GM12878 (cell line): ENCODE measurements at places on chromosomes 2 and 18. TPM values are rescaled to one million over a fixed set of nuclear protein-coding genes. Genes with fewer than 3 reads are reported as not detected.
A peak's percentile ranks its signal among the peaks of the same experiment; 100 is the strongest.

DNA sequence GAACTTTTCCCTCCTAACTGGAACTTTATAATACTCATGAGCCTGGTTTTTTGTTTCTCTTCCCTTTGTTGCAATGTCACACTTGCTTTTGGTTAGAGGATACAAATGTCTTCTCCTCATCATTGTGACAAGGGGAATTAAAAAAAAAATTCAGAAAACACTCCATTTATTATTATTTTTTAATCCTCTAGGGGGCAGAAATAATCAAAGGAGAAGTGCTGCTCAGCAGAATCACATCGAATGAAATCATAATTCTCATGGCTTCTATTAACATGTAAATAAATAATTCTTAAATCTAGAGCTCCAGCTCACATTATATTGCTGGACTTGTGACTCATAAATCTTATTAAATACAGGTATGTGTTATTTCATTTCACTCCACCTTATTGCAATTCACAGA, 273.8 kb downstream of the TRIB2 start:
- H3K27me3 ChIP-seq, result no peaks in the 10 kb centered on the region
- H3K36me3 ChIP-seq, result no peaks in the 10 kb centered on the region
- H3K4me3 ChIP-seq, result no peak overlapping the region
- DNase-seq, result no peak
- no peak overlapping the region for H3K27ac ChIP-seq

DNA sequence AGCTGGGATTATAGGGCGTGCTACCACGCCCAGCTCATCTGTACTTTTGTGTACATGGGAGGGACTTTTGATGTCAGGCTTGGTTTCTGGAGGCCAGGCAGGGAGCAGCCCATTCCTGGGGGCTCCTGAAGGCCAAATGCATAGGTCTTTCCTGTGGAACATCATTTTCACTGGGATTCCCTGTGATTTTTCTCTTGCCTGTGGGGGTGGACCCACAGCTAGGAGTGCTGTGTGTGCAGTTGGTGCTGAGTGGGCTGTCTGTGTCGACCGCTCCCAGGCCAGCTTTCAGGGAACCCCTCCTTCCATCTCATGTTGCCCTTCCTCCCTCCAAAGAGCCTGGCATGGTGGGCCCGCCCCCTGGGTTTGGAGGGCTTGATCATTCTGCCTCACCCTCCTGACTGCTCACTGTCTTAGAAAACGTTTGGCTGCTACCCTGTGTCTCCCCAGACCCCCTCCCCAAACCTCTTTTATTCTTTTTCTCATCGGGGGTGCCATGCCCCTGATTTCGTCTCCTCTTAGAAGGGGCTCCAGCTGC, 10.5 kb downstream of the EFHD1 start:
- no peak overlapping the region for H3K4me3 ChIP-seq
- no peaks in the 10 kb centered on the region for H3K27me3 ChIP-seq
- H3K36me3 ChIP-seq, result no peaks in the 10 kb centered on the region
- DNase-seq, result no peak
- no peaks in the 10 kb centered on the region for H3K4me1 ChIP-seq
- no peak overlapping the region for H3K27ac ChIP-seq

DNA sequence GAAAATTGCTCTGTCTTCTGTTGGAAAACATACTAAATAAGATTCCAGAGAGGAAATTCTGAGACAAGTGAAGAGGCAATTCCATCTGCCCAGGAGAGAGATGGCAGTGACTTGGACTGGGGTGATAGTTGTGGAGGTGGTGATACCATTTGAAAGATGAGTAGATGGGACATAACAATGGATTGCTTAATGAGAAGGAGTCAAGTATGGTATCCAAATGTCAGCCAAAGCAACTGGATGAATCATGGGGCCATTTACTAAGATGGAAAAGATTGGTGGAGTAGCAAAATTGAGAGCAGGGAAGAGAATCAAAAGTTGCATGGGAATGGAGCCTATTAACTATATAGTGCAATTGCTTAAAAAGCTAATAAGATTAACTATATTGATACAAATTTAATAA, 222.1 kb downstream of the ETAA1 start:
- H3K27ac ChIP-seq, result no peak overlapping the region
- no peak for DNase-seq
- H3K27me3 ChIP-seq, result no peaks in the 10 kb centered on the region
- H3K4me3 ChIP-seq, result no peak overlapping the region
- no peaks in the 10 kb centered on the region for H3K4me1 ChIP-seq
- H3K36me3 ChIP-seq, result no peaks in the 10 kb centered on the region

DNA sequence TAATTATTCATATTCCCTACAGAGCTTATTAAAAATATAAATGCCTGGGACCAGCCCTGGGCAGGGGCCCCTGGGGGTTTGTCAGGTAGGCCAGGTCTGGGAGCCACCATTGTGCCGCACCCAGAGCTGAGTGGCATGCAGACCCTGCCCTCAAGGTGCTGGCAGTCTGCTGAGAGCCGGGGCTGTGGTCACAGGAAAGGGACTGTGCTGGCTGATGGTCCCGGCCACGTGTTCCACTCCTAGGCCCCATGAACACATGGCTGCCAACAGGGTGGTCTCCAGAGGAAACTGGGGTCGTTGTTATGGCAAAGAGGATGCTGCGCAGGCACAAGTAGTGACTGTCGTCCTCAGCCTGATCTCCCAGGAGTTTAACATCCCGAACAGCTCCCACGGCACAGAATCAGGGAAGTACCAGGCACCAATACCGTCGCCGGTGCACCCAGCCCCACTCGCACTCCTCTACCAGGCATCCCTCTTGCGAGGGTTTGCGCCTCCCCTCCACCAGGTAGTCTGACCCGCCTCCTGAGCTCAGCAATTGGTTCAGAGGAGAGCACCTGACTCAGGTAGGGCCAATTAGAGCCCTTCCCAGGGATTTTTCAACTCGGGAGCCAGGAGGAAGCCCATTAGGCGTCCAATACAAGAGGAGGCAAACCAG, 39.2 kb upstream of the BIN1 start:
- no peak overlapping the region for H3K27ac ChIP-seq
- H3K36me3 ChIP-seq, result no peaks in the 10 kb centered on the region
- no peak overlapping the region for H3K4me3 ChIP-seq
- H3K4me1 ChIP-seq, result no peaks in the 10 kb centered on the region

GRCh38 chr18:70301667-70302066, 12.8 kb downstream of the SOCS6 start:
- H3K36me3 ChIP-seq, result no peaks in the 10 kb centered on the region
- no peaks in the 10 kb centered on the region; the same call in 1 of the 2 replicates for H3K4me1 ChIP-seq

DNA sequence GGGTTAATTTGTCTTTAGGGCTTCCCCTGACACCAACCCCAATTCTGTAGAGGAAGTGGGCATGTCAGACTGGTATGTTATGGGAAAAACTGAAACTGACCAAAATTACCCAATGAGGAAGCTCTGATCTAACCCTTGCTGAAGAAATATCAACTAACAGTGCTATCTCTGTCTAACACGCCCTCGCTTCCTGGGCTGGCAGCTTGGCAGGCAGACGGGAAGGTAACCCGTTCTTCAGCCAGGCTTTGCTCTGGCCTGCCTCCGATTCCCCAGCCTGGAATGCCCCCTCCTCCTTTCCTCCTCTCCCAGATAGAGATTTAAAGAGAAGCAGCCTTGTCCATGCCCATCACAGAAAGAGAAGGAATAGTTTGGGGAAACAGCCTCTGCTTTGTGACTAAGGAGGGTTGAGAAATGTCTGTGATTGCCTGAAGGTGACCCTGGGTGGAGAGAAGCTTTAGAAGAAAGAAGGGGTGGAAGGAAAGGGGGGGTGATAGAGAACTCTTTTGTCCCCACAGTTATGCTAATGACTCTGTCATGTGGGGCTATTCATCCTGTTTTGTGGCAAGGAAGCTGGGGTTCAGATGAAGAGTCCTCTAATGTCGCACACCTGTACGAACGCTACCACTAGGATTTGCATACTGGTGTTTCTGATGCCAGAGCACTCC, 15.4 kb downstream of the HK2 start:
- H3K4me3 ChIP-seq, result peak overlapping the region; percentile 59; the same call in 1 of the 2 replicates
- H3K4me1 ChIP-seq, result peaks cover 55% of the 10 kb centered on the region
- H3K36me3 ChIP-seq, result peaks cover 15% of the 10 kb centered on the region

GRCh38 chr2:26001743-26002351, 19.6 kb upstream of the KIF3C start:
- no peaks in the 10 kb centered on the region for H3K27me3 ChIP-seq
- H3K27ac ChIP-seq, result no peak overlapping the region
- no peaks in the 10 kb centered on the region for H3K36me3 ChIP-seq
- DNase-seq, result no peak
- no peaks in the 10 kb centered on the region for H3K4me1 ChIP-seq
- H3K4me3 ChIP-seq, result no peak overlapping the region

GRCh38 chr2:100012561-100012960, 129.8 kb downstream of the AFF3 start:
- H3K27ac ChIP-seq, result no peak overlapping the region
- DNase-seq, result no peak
- H3K4me3 ChIP-seq, result no peak overlapping the region
- no peaks in the 10 kb centered on the region for H3K27me3 ChIP-seq
- no peaks in the 10 kb centered on the region for H3K4me1 ChIP-seq

- no peak for DNase-seq
- no peaks in the 10 kb centered on the region for H3K4me1 ChIP-seq
- no peaks in the 10 kb centered on the region for H3K27me3 ChIP-seq
- H3K36me3 ChIP-seq, result no peaks in the 10 kb centered on the region
- H3K27ac ChIP-seq, result no peak overlapping the region
- H3K4me3 ChIP-seq, result no peak overlapping the region
Measured at GRCh38 chr2:65901756-65902155, 469.4 kb upstream of the SPRED2 start.

- no peaks in the 10 kb centered on the region for H3K27me3 ChIP-seq
- peak overlapping the region; percentile 18; the same call in 1 of the 2 replicates for H3K4me3 ChIP-seq
- H3K27ac ChIP-seq, result no peak overlapping the region
- H3K4me1 ChIP-seq, result peaks cover 27% of the 10 kb centered on the region
Measured at GRCh38 chr18:55300421-55300935, 287.5 kb downstream of the TCF4 start.

DNA sequence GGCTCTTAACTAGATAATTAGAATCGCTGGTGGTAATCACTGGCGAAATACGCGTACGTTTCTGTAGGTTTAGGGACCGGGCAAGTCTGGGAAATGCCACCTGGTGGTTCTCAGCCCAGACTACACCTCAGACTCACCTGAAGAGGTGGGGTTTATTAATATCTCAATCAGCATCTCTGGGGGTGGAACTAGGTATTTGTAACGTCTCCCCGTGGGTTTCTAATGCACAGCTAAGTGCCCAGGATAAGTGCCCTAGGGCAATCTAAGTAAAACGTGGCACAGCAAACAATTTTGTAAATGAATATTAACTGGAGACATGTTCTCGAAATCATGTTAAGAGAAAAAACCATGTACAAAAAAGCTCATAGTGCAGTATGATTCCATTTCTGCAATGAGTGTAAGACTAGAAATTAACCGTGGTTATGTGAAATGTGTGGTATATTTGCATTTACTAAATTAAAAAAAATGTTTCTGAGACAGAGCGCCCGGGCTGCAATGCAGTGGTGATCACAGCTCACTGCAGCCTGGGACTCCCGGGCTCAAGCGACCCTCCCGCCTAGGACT, 760 bp upstream of the CNOT11 start:
- peak overlapping the region; percentile 41; the same call in 1 of the 2 replicates for H3K27ac ChIP-seq
- no peak for DNase-seq
- no peaks in the 10 kb centered on the region for H3K27me3 ChIP-seq
- H3K36me3 ChIP-seq, result no peaks in the 10 kb centered on the region
- peak overlapping the region; percentile 63 for H3K4me3 ChIP-seq

DNA sequence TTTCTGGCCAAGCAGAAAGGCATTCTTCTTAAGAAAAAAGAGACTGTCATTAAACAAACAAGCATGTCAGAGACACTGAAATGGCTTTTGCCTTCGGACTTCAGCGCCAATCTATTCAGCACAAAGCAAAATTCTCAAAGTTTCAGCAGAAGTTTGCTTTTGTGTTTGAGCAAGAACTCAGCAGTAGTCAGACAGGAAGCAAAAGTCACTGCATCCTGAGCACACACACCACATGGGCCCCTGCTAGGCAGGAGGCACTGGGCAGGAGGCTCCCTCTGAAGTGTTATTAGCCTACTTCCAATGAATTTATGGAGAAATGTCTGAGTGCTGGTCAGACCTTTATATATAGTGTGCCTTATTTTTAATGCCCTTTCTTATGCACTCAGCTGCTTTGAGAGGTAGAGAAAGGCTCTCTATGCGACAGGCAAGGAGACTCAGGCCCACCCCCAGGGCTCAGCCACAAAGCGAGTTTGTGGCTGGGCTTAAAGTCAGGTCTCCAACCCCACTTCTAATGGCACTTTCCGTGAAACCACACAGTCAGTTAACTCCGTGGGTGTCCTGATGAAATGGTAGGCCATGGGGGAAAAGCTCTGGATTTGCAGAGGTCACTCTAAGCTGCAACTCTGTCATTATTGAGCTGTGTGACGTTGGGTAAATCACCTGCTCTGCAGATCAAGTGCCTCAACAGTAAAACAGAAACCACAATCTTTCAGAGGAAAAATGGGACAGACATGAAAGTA, 161.0 kb upstream of the TMEM200C start:
- no peak overlapping the region for H3K27ac ChIP-seq
- H3K36me3 ChIP-seq, result no peaks in the 10 kb centered on the region
- no peak overlapping the region for H3K4me3 ChIP-seq
- H3K4me1 ChIP-seq, result peaks cover 6% of the 10 kb centered on the region

GRCh38 chr2:240906911-240907590, 915 bp downstream of the CROCC2 start:
- no peak overlapping the region for H3K27ac ChIP-seq
- no peaks in the 10 kb centered on the region for H3K36me3 ChIP-seq
- H3K27me3 ChIP-seq, result no peaks in the 10 kb centered on the region

- DNase-seq, result no peak
- peaks cover 7% of the 10 kb centered on the region; the same call in 1 of the 2 replicates for H3K4me1 ChIP-seq
- H3K4me3 ChIP-seq, result no peak overlapping the region
- 0 out of 2 replicates have a peak, but pooled peaks cover 2% of the 10 kb centered on the region for H3K27me3 ChIP-seq
Measured at GRCh38 chr2:202044777-202045176, 11.1 kb downstream of the FZD7 start.

- DNase-seq, result peak; percentile 73
- peak overlapping the region; percentile 72 for H3K27ac ChIP-seq
- no peaks in the 10 kb centered on the region for H3K27me3 ChIP-seq
- peak overlapping the region; percentile 78 for H3K4me3 ChIP-seq
- no peaks in the 10 kb centered on the region for H3K36me3 ChIP-seq
Measured at GRCh38 chr2:44778671-44779476, 162.6 kb upstream of the SIX3 start.

DNA sequence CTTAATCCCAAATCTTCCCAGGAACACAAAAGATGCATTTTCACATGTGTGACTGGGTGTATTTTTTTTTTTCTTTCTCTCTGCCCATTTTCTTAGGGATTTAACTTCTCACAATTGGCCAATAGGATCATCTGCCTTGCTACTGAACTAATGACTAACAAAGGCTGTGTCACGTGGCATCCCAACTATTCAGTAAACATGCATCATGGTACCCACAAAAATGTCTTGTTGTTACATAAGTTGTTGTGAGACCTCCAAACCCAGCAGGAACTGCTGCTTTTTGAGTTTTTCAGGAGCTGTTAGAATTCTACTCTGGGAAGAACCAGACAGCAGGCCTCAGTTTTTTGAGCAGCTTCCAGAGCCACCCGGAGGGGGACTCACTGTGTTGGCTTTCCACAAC, 31.9 kb downstream of the GAD1 start:
- DNase-seq, result no peak
- H3K27ac ChIP-seq, result no peak overlapping the region
- H3K4me3 ChIP-seq, result no peak overlapping the region
- no peaks in the 10 kb centered on the region for H3K36me3 ChIP-seq

SMC6 gene
- polyA plus RNA-seq, result 55.3 and 57.4 TPM in 2 replicates

CNDP1 gene
- polyA plus RNA-seq, result 0.05 TPM in 1 of 2 replicates, not detected in the other

RUFY4 gene
- polyA plus RNA-seq, result 0.32 TPM in 1 of 2 replicates, not detected in the other

BMP10 gene
- not detected in 2 replicates for polyA plus RNA-seq

ADD2 gene
- polyA plus RNA-seq, result 0.11 and 0.13 TPM in 2 replicates

DSG3 gene
- polyA plus RNA-seq, result 0.21 and 0.31 TPM in 2 replicates

GCG gene
- polyA plus RNA-seq, result not detected in 2 replicates

ATP6V1B1 gene
- polyA plus RNA-seq, result not detected in 2 replicates

FAP gene
- 0.16 TPM in 1 of 2 replicates, not detected in the other for polyA plus RNA-seq

ANKRD44 gene
- polyA plus RNA-seq, result 37.7 and 38.6 TPM in 2 replicates

FOXD4L1 gene
- polyA plus RNA-seq, result not detected in 2 replicates

CFAP221 gene
- not detected in 2 replicates for polyA plus RNA-seq
